Activated CD8-positive, alpha-beta memory T cell treated with anti-CD3 and anti-CD28 coated beads for 4 hours (primary cell): ENCODE measurements at places on chromosomes 13 and 19.

DNA sequence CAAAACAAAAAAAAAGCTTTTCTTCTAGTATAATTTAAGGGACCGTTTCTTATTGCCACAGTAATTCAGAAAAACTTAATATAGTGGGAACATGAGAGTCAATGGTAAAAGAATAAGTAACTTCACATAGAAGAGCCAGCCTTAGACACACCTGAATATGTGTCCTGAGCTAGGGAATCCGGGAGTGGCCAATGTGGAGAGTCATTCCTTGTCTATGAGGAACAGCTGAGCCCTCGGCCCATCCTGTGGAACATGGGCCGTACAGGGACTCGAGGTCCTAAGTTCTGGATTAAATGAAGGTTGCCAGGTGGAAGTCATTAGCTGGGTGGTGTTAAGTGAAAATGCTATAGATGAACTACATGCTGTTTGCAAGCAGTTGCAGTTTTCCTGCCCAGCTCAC is 32.2 kb downstream of the EFNB2 start:
- no peak for DNase-seq

DNA sequence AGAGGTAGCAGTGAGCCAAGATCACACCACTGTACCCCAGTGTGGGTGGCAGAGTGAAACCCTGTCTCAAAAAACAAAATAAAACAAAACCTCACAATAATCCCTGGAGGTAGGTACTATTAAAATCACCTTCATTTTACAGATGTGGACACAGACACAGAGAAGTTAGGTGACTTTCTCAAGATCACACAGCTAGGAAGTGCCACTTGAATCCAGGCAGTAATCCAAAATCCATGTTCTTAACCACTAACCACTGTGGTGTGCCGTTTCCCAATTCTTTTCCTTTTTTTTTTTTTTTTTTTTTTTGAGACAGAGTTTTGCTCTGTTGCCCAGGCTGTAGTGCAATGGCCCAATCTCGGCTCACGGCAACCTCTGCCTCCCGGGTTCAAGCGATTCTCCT is 9.0 kb downstream of the PPP1R14A start:
- DNase-seq = no peak

GRCh38 chr19:54454781-54455675 is 6.0 kb downstream of the LENG8 start:
- no peak for DNase-seq

GRCh38 chr13:73081256-73081915 is 22.6 kb downstream of the KLF5 start:
- DNase-seq = no peak

GRCh38 chr13:69418319-69418718 is 689.3 kb upstream of the ATXN8OS start:
- DNase-seq = no peak

DNA sequence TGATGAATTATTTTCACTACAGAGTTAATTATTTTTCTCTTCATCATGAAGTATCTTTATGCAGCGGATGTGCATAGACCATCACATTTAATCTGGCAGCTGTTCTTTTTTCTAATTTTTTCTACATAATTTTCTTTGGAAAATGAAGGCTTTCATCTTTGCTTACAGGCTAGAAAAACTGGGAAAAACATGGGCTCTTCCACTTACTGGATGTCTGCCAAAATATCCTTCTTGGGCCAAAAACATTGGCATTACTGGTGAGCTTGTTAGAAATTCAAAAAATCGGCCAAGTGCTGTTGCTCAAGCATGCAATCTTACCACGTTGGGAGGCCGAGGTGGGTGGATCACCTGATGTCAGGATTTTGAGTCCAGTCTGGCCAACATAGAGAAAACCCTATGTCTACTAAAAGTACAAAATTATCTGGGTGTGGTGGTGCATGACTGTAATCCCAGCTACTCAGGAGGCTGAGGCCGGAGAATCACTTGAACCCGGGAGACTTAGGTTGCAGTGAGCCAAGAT is 176.8 kb downstream of the ZNF737 start:
- DNase-seq = no peak

DNA sequence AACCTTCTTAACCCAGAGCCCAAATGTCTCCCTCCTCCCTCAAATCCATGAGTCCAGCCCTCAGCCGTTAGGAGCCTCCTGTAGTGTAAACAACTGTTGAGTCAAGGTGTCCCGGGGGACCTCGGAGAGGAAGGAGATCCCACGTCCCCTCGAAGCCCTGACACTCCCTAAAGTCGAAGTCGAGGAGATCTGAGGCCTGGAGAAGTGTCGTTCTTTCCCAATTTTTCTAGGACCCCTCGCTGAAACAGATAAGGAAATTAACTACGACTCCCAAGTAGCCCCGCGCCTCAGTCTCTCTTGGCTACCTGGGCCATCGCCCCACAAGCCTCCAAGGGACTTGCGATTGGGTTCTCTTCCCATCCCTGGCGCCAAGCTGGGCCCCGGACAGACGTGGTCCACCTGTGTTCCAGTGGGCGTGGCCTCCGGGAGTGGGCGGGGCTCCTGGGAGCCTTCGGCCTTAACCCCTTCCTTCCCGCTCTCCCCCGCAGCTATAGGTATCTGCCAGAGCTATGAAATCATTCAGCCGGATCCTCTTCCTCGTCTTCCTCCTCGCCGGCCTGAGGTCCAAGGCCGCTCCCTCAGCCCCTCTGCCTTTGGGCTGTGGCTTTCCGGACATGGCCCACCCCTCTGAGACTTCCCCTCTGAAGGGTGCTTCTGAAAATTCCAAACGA is 869 bp downstream of the GFY start:
- DNase-seq = no peak

DNA sequence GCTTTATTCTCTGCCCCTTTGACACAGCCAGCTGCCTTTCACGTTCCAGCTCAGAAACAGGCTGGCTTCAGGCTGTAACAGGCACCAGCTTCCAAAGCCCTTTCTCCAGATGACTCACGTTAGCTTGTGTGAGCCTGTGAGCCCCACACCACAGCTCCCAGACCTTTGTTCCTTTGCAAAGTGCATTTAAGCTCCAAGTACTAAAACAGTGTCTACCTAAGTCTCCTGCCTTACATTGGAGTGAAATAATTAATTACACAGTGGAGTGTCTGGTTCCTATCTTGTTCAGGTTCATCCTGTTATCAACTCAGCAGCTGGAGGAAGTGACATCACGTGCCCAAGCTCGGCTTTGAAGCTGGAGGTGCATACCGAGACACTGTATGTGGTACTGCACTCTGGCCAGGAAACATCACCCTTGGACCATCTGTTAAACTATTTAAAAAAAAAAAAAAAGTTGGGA is 475.8 kb downstream of the FOXO1 start:
- peak; percentile 49 for DNase-seq
